ENCODE measurements at places on chromosomes 1 and 21.

GRCh38 chr1:228311091-228311490 lies 95.5 kb downstream of the TRIM11 start:
- DNase-seq: no peak

- DNase-seq: no peak
These were observed 15.5 kb downstream of the DEGS1 start for GRCh38 chr1:224198572-224198971.

GRCh38 chr1:160114085-160114484 lies 1.5 kb upstream of the ATP1A2 start:
- no peak for DNase-seq

- DNase-seq: no peak
These were observed 188.0 kb downstream of the LMX1A start for GRCh38 chr1:165168467-165168866.

DNA sequence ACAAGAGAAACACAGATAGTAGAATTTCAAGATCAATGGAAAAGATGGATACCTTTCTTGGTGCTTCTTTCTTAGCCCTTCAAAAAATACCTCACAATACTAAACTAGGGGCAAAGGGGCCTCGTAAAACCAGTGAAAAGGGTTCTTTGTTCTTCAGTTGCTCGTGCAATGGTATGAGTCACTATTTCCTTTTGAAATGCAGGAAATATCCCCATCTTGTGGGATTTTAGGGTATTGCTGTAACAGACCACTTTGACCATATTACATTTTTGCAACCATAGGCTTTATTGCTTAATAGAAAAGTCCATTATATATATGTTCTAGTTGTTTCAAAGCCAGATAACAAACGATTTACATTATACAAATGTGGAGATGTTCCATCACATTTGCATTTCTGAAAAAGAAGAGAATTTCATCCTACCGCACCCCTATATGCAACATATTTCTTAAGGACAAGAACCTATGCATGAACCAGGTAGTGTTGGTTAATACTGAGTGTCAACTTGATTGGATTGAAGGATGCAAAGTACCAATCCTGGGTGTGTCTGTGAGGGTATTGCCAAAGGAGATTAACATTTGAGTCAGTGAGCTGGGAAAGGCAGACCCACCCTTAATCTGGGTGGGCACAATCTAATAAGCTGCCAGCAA lies 88.6 kb upstream of the PKN2 start:
- DNase-seq: no peak

DNA sequence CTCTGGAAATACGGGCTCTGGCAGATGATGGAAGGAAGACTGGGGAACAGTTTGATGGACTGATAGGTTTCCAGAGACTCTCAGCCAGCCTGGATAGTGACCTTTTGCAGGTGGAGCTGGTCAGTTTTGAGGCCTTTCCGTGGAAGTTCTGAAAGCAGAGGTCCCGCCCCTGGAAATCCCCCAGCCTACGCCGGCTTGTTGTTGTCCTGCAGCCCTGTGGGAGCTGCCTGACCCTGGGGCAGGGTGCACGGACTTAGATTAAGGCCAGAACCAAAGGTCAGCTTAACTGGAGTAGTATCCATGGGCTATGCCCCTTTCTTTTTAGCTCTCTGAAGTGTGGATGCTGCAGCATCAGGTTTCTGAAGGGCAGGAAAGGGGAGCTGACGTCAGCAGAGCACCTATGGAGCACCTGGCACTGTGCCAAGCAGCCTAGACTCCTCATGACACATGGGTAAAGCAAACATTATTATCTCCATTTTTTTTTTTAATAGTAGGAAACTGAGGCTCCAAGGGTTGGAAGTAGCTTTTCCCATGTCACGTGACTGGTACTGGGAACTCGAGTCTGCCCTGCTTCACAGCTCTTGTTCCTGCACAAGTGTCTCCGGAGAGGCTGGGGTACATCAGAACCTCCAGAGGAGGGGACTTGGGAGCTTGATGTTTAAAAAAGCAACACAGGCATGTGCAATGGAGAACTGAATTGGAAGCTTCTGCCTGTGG lies 38.5 kb downstream of the IER5 start:
- DNase-seq: no peak

- peak; percentile 25 for DNase-seq
These were observed 17.1 kb upstream of the CCDC190 start for GRCh38 chr1:162878000-162878596.

GRCh38 chr1:27551170-27551952 lies 52.6 kb downstream of the AHDC1 start:
- DNase-seq: no peak

- no peak for DNase-seq
These were observed 124.7 kb downstream of the HIVEP3 start for GRCh38 chr1:41794031-41794430.

All from HuH-7 (cell line).